ENCODE measurements at places on chromosomes 12 and 14.

- DNase-seq, result no peak
Measured at GRCh38 chr14:36177489-36177888, 967 bp upstream of the PTCSC3 start.

- DNase-seq, result no peak
Measured at GRCh38 chr12:25301798-25302197, 51.1 kb upstream of the KRAS start.

- DNase-seq, result no peak
Measured at GRCh38 chr12:12240662-12241340, 26.0 kb downstream of the LRP6 start.

DNA sequence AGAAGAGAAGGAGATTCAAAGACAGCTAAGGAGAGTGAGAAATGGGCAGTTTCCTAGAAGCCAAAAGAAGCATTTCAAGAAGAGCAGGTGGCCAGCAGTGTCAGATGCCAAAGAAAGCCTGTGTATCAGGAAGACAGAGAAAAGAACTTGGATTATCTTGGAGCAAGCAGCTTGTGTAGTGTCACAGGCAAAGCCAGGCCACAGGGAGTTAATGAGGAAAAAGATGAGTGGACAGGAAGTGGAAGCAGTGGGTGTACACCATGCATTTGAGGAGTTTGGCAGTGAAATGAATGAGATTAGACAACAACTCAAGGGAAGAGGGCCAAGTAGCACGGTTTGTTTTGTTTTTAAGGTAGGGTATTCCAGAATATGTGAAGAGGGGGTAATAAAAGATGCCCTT lies 5.6 kb upstream of the MYH7 start:
- DNase-seq, result no peak

DNA sequence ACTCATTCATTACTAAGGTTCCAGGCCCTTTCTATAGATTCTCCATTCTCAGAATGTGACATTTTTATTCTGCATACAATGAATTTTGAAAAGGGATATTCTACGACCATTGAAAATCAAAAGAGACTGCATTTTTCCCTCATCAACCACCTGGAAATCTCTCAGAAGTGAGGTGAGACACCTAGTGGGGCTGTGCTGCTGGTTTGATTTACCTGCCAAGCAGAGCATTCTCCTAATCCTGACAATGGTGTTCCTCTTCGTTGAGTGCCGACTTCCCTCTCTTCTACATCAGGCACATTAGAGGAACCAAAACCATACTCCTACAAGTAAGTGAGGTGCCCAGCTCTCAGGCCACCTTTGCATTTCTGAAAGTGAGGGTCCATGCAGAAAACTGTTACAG lies 14.9 kb downstream of the CKB start:
- DNase-seq, result no peak
